GM10248 (cell line): ENCODE measurements at places on chromosomes 1 and 21.

GRCh38 chr1:34681480-34682451, 73.1 kb upstream of the GJB5 start:
- DNase-seq, result peak; percentile 50

DNA sequence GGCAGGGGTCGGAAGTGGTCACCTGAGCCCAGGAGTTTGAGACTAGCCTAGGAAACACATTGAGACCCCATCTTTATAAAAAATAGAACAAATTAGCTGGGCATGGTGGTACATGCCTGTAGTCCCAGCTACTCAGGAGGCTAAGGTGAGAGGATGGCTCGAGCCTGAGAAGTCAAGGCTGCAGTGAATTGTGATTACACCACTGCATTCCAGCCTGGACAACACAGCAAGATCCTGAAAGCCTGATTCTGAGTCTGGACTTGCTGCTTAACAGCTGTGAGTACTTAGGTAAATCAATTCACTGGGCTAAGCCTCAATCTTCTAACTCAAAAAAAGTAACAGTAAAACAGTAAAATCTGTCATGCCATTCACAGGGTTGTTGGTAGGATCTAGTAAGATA, 4.9 kb downstream of the TRAPPC3 start:
- DNase-seq, result no peak

DNA sequence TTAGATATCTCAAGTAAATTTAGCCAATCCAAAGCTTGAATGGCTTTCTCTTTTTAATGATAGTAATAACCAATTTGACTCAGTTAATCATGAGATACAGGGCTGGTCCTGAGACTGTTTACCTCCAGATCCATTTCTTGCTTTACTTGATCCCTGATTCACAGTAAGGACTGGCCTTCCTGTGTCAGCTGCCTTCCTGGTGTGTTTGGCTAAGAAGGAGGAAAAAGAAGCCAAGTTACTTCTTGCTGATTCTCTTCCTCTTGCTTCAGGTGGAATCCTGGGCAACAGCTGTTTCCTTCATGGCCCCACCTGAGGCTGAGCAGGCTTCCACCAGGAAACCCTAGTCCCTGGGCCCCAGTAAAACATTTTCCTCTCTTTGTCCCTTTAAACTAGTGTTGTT, 14.6 kb upstream of the RC3H1 start:
- no peak for DNase-seq

- DNase-seq, result no peak
These were observed 494 bp upstream of the PIP5K1A start for GRCh38 chr1:151197863-151198253.

- no peak for DNase-seq
These were observed 37.7 kb downstream of the DHRS3 start for GRCh38 chr1:12580054-12580887.

DNA sequence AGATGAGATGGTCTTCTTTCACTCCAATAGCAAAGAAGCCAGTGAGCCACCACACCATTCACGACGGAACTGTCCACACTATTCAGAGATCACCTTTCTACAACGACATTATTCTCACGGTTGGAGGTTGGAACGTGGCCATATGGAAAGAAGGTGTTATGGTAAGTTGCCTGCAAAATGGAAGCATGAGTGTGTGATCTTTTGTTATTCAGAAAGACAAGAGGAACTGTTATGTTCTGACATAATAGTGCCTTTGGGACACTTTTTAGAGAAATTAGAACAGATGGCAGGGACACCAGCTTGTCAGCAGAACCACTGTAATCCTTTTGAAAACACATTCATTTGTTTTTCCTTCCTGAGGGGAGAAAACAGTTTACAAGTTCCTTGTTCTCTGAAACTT, 75.8 kb upstream of the MCOLN3 start:
- no peak for DNase-seq

- DNase-seq, result no peak
These were observed 310.6 kb downstream of the LRRIQ3 start for GRCh38 chr1:73887412-73887811.

- DNase-seq, result no peak
These were observed 5.3 kb downstream of the STUM start for GRCh38 chr1:226553924-226554282.

- no peak for DNase-seq
These were observed 29.6 kb downstream of the DEGS1 start for GRCh38 chr1:224212618-224213061.

GRCh38 chr1:995665-996633, 3.9 kb downstream of the HES4 start:
- no peak for DNase-seq

GRCh38 chr1:111778541-111779051, 22.9 kb downstream of the DDX20 start:
- no peak for DNase-seq

DNA sequence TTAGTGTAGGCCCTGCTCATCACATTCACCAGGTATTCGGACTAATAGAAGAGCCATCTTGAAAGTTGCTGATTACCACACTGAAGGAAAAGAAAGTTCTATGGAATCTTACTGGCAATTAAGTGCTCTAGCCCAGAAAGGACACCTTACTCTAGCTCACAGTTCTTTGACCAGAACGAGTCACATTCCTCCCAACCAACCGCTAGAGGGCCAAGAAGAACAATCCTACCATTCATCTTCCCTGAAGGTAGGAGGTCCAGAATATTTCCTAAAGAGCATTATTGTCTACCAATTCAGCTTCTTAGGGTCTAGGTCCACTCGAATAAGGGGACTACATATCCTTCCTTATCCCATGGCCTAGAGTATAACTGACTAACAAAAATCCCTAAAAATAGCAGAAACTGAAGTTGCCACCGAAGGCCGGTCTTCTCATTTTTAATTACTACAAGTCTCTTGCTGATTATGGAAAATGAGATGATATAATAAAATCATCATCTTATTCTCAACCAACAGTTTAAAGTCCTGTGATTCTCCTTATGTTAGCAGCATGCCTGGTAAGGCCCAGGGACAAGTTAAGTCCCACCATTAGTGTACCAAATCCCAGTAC, 2.7 kb upstream of the FMO1 start:
- peak; percentile 38 for DNase-seq

DNA sequence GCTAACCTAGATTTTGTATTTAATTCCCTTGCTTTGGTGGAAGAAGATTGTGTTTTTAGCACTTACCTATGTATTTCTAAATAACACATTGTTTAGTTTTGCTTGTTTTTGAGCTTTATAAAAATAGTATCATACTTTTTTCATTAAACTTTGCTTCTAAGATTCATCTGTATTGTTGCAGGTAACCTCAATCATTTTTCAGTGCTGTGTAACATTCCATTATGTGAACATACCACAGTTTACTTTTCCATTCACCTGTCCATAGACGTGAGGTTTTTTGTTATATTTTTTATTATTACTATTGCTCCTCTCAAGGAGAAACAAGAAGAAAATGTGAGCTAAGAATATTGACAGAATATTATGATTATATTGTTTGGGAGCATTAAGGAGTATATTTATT, 15.2 kb upstream of the PLEKHO1 start:
- no peak for DNase-seq

- DNase-seq, result no peak
These were observed 9.2 kb downstream of the PADI2 start for GRCh38 chr1:17109892-17110554.

GRCh38 chr1:112982853-112983536, 27.0 kb upstream of the SLC16A1 start:
- no peak for DNase-seq

DNA sequence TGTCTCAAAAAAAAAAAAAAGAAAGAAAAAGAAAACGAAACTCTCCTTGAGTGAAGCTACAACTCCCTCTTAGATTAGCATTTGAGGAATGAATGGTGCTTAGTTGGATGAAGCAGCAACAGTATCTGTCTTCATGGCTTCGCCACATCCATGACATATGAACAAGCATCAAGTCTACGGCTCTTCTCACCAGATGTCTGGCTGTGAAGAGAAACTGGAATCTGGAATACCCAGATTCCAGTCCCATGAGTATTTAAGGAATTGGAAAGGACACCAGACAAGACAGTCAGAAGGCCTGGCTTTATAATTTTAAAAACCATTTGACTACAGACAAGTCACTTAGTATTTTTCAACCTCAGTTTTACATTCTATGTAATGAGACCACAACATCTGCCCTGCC, 38.0 kb upstream of the TADA1 start:
- no peak for DNase-seq
